Coronary artery (tissue), 2 donors: ENCODE measurements at places on chromosomes 12 and 14.

- DNase-seq, result no peak
Measured at GRCh38 chr12:53443955-53444354, 2.4 kb downstream of the PRR13 start.

GRCh38 chr14:34181338-34181737 is 230.5 kb upstream of the EGLN3 start:
- no peak for DNase-seq

- DNase-seq, result no peak
Measured at GRCh38 chr12:47017901-47018475, 61.4 kb upstream of the PCED1B start.

DNA sequence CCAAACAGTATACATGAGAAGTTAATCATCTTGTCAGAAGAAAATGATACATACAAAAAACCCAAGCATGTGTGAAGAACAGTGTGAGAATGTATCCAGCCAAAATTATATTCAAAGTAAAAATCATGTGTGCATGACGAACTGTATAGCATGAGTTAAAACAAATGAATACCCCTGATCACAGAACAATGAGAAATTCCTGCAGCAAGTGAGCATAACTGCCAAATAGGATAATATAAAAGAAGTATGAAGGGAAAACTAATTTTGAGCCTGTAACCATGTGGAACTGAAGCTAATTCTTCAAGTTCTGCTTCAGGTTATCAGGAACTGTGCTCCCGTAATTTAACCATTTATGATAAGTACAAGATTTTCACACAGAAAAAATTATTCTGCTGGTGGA is 56.5 kb upstream of the AMN1 start:
- DNase-seq, result no peak

- no peak for DNase-seq
Measured at GRCh38 chr14:53529519-53529918, 376.4 kb upstream of the DDHD1 start.
